ENCODE measurements at places on chromosomes 5 and 9. TPM values are rescaled to one million over a fixed set of nuclear protein-coding genes. Genes with fewer than 3 reads are reported as not detected.

DNA sequence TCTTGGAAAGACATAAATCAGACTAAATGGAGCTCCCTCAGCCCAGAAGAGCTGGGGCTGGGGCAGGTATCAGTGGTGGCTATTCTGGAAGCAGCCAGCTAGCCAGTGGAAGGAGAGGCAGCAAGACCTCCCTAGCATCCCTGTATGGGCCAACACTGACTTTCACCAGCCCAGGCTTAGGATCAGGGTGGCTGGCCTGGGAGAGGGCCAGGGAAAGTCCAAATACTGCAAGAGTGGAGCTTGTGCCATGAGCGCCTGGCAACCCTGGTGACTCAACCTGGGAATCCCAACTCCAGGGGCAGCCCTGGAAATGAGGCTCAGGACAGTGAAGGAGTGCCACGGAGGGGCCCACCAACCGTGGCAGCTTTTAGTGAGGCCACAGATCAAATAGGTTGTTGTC lies 7.6 kb upstream of the IRF1 start:
- no peak for DNase-seq

- DNase-seq = no peak
These were observed 48.5 kb upstream of the ALDOB start for GRCh38 chr9:101484046-101484445.

DNA sequence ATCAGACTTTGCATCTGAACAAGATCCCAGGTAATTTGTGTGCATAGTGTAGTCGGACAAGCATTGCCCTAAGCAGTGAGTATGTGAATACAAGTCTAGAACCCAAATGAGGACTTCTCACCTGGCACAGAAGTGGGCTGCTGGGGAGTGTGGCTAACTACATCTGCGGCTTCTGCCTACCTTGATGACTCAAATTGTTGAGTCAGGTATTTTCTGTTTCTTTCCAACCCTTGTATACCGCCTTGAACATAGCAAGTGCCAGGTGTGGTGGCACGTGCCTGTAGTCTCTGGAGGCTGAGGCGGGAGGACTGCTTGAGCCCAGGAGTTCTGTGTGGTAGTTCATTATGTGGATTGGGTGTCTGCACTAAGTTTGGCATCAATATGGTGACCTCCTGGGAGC lies 7.9 kb upstream of the JADE2 start:
- no peak for DNase-seq

- DNase-seq = no peak
These were observed 43.6 kb downstream of the ENC1 start for GRCh38 chr5:74596927-74597326.

DNA sequence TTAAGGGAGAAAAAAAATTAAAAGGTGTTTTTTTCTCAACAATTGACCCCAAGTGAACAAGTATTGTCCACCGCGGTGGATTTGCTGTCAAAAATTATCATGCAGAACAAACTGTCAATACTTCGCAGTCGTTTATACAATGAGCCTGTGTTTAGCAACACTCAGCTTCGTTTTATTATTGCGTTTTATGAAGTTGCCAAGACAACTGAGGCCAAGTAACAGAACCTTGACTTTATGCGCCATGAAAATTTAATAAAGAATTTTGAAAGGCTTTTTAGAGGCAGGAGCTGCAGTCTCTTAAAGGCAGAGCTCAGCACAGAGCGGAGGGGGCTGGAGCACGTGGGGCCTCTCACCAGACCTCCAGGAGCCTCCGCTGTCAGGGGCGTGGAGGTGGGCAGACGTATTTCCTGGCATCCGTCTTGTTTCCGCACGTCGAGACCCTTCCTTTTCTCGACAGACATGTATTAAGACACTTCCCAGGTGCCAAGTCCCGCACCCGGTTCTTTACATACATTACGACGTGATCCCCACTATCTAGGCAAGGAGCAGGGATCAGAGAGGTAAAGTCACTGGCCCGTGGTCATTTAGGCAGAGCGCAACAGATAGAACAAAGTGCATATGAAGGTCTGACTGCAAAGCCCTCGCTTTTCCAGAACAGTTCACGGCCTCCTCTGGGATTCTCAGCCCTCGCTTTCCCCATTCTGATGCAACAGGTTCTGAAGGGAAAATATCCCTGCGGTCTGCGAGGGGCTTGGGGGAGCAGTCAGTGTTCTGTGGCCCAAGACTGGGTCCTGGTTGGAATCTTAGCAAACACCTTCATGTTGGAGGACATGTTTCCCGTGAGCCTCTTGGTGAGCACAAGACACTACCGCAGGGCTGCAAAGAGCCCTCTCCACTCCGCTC lies 164.4 kb downstream of the DAB2IP start:
- DNase-seq = no peak

DNA sequence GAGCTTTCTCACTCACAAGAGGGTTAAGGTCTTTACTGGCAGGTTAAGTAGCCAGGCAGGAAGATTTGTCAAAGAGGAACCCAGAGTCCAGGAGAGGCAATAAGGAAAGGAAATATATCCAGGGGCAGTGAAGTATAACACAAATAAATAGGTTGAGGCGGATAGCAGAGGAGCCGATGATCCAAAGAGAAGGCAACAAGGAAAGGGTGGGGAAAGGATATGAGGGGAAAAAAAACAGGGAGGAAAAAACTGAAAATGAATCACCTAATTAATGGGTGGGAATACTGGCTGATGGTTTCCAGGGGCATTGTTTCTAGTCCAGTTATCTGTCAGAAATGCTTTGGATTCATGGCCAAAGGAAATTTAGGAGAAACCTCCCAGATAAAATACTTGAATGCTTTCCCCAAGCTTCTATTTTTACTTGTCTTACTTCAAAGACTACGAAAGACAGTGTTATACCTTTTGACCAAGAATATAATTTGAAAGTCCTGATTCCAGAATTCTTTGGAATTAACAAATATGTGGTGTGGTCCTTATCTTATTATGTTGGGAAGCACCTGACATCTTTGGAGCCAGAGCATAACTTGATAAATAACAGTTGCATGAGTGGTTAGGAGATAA lies 146.5 kb downstream of the AOPEP start:
- no peak for DNase-seq

Gene ALDH7A1
- total RNA-seq = 132 TPM

DNA sequence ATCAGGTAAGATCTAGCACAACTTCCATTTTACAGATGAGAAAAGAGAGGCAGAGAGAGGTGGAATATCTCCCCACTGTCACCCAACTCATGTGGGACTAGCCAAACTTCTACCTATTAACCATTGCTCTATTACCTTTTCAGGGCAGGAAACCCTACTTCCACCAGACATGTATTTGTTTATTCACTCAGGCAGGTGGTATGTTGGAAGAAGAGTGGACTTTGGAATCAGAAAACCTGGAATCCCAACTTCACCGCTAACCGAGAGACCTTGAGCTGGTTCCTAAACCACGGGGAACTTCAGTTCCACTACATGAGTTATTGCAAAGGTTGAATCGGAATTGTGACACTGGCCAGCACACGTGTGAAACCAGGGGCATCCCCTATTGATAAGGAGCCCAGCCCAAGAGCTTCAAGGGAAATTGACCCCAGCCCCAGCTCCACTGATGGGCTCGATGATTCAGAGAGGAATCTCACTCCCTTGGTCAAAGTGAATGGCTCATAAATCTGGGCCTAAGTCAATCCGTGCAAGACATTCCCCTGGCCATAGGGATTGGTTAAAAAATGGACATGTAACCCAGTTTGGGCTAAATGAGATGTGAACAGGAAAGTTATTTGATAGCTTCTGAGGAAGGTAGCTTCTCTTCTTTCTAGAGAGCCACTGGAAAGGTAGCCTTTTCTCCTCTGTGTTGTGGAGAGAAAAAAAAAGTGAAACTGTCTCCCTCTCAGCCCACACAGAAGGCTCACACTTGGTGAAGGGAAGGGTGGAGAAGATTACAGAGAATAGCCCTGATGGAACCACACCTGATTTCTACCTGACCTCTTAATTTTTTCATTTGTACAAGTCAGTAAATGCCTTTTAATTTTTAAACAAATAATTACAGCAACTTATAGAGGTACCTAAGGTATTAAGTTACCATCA lies 5.5 kb upstream of the GLIS3 start:
- DNase-seq = peak; percentile 90

DNA sequence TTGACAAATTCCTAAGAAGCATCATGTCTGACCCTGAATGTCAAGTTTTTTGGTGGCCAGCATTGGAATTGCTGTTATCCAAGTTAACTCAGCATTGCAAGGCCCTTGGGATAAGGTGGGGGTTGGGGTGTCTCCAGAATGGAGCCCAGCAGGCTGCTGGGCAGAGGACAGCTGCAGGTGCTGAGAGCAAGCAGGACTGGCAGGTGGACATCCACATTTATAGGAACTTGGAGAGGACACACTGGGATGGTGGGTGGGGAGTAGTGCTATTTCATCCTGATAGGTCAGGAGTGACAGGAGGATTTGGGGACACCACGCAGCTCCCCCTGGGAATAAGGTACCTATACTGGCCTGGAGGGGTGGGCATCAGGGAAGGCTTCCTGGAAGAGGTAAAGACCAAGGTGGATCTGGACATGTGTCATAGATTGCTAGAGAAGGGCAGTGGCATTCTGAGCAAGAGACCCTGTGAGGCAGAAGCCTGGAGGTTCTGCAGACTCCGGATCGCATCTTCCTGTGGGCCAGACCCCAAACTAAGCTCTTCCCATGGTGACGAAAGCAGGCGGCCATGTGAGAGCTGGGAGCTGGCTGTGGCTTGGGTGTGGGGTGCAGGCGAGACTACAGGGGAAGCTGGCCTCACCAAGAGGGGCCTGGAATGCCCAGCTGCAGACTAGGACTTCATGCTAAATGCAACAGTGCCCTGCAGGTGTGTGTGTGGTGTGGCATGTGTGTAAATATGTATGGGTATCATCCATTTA lies 148.1 kb downstream of the RGS3 start:
- DNase-seq = no peak
